ENCODE measurements at places on chromosomes 6 and 20.
A peak's percentile ranks its signal among the peaks of the same experiment; 100 is the strongest.

GRCh38 chr20:11890331-11891076 lies 27.2 kb upstream of the BTBD3 start:
- DNase-seq = no peak

DNA sequence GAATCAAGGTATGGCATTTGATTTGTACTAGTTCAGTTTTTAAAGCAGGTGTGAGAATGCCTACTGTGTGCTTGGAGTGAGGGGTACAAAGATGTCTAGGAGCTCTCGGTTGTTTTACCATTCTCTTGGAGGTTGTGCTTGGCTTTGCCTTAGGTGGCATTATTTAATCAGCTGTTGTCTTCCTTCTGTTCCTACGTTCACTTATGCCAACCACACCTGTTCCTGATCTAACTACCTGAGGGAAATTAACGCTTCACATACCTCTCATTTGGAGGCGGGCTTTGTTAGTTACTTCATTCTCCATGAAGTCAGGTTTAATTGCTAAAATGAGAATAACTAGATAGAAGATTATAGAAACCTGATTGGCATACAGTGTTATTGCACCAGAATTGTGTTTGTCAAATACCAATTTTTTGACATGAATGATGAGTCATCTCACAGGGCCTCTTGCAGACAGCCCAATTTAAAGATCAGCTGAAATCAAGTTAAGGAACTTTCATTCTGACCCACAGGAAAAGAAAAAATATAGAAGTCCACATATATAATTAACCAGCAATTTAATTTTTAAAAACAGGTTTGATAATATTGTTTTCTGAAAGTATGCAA lies 24.8 kb upstream of the PBOV1 start:
- no peak for DNase-seq

DNA sequence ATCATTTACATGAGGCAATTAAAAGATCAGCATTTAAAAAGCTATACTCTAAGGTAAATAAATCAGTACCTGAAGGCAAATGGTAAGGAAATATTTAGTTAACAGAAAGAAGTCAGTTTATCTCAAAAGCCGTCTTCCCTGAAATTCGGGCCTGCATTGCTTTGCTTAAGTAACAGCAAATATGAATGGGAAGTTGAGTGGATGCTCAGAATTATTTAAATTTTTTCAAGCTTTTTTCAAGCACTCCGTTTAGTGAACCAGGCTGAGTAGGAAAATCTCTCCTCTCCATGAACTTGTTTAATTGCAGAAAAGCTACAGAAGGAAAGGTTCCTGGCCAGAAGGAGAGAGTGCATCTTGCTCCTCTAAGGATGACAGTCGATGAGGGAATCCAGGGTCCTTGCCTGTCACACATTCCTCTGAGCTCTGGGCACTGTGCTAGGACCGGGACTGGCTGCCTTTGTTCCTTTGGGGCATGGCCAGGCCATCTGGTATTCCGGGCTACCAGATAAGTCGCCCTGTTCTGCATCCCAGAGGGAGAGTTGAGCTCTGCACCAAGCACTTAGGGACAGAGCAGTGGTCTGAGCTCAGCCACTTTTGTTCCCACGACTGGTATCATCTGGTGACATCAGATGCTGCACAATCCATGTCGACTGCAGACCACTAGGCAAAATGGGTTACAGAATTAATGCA lies 77.6 kb downstream of the RIN2 start:
- DNase-seq = no peak

DNA sequence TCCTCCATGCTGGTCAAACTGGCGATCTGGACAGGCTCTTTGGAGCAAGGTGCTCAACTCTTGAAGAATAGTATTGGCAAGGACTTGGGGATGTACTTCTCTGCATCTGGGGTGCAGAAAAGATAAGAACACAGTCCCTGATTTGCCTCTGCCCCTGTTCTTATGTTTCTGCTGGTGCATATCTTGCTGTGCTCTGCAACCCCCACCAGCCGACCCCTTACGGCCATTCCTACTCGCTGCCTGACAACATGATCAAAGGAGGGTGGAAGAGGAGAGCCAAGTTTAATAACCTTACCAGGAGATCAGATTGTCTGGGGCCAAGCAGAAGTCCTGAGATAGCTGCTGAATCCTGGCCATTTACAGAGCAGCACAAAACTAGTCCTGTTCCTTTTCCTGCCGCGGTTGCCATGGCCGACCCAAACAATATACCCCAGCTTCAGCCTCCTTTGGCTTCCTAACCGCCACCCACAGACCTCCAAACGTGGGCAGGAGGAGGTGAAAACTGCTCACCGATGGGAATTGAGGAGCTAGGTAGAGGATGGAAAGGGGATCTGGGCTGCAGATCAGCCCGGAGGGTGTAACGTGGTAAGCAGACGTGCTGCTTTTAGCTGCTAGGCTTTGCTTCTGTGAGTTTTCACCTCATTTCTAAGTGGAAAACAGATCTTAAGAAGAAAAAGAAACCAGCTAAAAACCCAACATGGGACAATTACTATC lies 60.9 kb downstream of the ATXN1 start:
- DNase-seq = peak; percentile 53

DNA sequence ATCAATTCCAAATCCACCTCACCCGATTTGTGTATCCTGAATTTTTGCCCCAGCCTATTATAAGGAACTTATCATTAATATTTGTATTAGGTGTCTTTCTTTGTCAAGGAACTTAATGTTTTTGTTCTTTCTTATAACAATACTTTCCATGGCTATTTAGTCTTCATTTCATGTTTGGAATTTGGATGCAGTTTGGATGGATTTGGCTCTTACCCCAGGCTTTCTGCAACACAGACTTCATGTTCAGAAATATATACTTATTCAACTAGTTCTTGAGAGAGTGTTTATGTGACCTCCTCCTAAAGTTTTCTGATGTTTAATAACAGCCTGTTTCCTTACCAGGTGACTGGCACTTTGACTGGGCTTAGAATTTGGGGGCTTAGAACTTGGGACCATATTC lies 35.9 kb upstream of the TOX2 start:
- no peak for DNase-seq

DNA sequence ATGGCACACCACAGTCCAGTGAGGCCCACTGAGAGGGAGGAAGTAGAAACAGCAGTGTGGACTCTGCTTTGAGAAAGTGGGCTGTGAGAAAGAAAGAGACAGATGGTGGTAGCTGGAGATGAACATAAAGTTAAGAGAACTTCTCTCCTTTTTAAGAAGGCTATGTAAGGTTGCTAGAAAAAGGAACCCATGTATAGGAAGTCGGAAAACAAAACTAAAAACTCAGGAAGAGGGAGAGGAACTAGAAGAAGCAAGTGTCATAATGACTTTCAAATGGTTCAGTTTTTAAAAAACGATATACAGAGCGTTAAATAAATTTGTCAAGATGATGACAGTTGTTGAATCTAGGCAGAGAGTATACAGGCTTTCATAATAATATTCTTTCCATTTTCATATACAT lies 25.4 kb upstream of the GMNN start:
- DNase-seq = no peak

DNA sequence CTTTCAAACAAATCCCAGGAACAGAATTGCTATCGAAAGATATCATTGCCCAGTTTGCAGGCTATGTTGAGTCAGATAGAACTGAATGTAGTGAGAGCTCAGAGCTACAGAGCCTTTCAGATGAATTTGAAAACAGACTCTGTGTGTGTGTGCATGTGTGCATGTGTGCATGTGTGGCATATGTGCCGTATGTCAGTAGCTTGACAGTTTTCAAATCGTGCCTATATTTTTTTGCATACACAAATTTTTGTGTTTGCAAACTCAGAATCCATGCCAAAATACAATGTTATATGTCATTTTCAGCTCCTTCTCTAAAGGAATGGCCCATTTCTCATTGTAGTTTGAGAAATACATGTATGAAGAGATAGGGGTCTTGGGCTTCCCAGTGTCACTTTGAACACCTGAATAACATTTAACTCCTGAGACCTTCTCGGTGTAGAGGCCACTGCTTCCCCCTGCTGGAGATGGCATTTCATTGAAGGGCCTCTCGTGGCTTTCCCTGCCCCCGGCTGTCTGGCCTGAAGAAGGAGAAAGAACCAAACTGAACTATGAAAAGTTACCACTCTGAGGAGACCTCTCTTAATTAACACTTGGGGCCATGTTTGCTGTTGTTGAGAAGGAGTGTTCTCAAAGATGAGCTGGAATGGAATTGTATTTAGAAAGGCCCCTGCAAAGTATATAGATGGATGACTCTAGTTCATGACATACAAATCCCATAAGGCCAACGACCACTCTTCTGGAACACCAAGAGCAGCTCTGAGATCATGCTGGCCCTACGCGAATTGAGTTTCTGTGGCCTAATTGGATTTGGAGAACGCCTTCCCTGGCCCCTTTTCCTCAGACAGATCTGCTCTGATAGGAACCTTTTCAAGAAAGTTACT lies 58.7 kb downstream of the VAPB start:
- DNase-seq = peak; percentile 23

GRCh38 chr20:53825282-53825681 lies 231.6 kb upstream of the ZNF217 start:
- no peak for DNase-seq

- no peak for DNase-seq
These were observed 300.9 kb downstream of the LAMA2 start for GRCh38 chr6:129183681-129184301.

DNA sequence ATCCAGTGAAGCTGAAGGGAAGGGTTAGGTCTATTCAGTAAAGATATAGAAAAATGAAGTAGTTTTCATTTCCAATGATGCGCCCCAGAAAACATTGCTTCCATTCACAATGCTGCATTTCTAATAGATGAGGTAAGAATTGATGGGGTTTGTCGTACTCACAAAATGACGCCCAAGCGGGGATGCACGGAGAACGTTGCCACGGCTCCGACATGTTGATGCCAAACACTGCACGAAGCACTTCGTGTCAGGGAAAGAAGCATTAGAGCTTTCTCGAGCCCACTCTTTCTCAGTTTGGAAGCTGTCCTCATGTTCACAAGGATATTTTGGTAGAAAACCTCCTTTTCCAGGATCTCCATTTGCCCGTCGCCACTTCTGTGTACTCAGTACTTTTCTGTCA lies 21.6 kb upstream of the MAFB start:
- DNase-seq = no peak

- DNase-seq = no peak
These were observed 97.8 kb downstream of the GMPR start for GRCh38 chr6:16336056-16336818.

DNA sequence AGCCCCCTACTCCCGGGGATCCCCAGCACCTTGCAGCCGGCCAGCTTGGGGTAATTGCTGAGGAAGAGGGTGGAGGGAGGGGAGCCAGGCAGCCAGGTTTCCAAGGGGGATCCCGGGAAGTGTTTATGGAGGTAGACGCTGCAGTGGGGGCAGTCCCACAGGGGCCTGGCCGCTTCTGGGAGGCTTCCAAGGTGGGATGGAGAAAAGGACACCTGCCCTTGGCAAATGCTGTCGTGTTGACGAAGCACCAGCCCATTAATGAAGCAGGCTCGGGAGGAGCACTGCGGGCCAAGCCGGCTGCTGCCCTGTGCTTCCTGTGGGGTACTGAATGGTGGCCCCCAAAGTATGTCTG lies 82.4 kb downstream of the TMEM242 start:
- no peak for DNase-seq

DNA sequence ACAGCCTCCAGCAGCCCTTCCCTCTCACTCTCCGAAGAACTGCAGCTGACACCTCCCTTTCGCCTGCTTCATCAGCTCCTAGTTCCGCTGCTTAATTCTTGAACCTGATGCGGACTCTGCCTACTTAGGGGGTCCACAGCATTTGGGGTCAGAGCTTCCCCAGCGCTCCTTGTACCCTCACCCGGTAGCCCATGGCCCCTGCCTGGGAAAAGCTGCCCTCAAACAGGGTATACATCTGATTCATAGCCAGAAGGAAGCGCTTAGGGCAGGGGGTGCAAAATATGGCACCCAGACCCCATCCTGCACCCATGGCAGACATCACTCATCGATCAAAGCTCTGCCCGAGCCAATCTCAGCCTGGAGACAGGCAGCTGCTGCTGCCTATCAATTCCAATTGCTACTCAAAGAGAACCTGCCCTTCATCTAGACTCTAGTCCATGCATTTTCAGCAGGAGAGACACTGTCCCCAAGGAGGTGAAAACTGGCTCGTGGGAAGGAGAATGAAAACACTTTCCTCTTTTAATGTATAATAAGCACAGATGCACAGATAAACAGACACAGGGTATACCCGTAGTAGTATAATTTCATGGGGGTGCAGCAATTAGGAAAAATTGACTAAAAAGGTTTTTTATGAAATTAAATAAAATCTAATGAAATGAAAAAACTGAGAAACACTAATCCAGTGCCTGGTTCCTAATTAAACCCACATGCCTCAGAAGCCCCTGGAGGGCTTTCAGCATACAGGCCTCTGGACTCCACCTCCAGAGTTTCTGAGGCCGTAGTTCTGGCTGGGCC lies 194.8 kb downstream of the PREX1 start:
- DNase-seq = no peak

DNA sequence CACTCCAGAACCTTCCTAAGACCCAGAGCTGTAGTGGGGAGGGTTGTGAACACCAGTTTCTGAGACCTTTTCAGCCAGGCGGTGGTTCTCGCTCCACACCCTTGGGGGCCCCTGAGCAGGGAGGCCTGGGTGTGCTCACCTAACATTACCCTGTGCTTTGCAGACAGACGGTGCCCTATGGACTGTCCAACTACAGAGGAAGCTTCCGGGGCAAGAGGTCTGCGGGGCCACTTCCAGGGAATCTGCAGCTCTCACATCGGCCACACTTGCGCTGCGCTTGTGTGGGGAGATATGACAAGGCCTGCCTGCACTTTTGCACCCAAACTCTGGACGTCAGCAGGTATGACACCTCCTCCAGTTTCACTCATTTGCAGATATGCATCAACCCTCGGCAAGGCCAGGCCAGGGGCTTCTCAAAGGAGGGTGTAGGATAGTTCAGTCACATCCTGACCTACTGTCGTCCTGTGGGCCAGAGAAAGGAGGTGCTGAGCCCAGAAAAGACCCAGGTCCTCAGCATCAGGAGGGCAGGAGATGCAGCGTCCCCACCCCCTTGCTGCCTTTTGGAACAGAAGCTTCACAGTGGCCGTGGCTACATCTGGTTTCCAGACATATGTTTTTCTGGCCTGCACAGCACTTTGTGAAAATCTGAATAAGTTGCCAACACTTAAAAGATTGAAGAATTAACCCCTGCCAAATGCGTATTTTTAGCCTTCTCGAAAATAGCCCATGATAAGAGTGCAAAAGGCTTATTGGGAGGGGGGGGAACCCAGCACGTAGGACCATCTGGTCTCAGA lies 20.6 kb downstream of the EDN3 start:
- DNase-seq = no peak

- DNase-seq = no peak
These were observed 384.2 kb downstream of the PRKN start for GRCh38 chr6:162343198-162343935.

- no peak for DNase-seq
These were observed 14.7 kb upstream of the SIRPB2 start for GRCh38 chr20:1505871-1506270.

DNA sequence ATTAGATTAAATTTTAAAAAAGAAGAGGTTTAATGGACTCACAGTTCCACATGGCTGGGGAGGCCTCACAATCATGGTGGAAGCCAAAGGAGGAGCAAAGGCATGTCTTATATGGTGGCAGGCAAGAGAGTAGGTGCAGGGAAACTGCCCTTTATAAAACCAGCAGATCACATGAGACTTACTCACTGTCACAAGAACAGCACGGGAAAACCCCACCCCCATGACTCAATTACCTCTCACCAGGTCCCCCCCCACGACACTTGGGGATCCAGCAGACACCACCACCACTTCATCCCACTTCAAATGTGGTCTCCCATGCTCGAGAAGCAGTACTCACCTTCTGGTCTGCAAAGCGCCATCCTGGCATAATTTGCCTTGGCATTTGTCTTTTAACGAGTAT lies 24.6 kb downstream of the MTFR2 start:
- peak; percentile 5 for DNase-seq

GRCh38 chr6:28353981-28354676 lies 4.4 kb downstream of the ZKSCAN3 start:
- no peak for DNase-seq

- no peak for DNase-seq
These were observed 29.6 kb upstream of the VEGFA start for GRCh38 chr6:43740321-43740960.
